Fibroblast of the aortic adventitia (primary cell): ENCODE measurements at places on chromosomes 2 and 18. TPM values are rescaled to one million over a fixed set of nuclear protein-coding genes. Genes with fewer than 3 reads are reported as not detected.

DNA sequence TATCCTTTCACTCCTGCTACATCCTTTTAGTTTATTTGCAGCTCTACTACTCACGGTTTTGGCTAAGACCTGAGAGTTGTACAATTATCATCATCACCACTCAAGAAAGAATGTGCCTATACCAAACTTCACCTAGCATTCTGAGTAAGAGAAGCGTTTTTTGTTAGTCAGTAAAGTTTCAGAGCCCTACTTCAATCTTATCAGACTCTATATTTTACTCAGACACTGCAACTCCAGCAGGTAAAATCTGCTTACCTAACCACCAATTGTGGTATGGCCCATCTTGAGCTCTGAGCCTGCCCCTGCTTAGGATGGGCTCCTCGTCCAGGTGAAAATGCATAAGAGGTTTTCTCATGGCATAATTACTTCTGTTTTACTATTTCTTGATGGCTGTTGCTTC is 37.1 kb downstream of the ICOS start:
- no peak for DNase-seq

- DNase-seq: peak; percentile 70
These were observed 255.1 kb upstream of the THUMPD2 start for GRCh38 chr2:40034198-40034597.

DNA sequence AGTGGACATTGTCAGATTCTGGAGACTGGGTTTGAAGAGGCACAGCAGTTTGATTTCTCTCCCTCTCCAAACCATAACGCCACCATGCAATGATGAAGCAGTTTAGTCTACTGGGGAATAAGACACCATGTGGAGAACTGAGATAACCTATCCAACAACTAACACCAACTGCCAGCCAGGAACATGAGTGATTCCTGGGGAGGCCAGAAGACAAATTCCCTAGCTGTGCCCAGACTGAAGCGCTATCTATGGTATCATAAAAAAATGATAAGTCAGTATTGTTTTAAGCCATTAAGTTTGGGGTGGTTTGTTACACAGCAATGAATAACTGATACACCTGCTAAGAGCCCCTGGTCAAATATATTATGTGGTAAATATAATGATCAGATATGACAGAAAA is 129.3 kb downstream of the EXOC6B start:
- DNase-seq: no peak

Gene METTL8
- total RNA-seq: 34.6 and 73.3 TPM in 2 replicates

DNA sequence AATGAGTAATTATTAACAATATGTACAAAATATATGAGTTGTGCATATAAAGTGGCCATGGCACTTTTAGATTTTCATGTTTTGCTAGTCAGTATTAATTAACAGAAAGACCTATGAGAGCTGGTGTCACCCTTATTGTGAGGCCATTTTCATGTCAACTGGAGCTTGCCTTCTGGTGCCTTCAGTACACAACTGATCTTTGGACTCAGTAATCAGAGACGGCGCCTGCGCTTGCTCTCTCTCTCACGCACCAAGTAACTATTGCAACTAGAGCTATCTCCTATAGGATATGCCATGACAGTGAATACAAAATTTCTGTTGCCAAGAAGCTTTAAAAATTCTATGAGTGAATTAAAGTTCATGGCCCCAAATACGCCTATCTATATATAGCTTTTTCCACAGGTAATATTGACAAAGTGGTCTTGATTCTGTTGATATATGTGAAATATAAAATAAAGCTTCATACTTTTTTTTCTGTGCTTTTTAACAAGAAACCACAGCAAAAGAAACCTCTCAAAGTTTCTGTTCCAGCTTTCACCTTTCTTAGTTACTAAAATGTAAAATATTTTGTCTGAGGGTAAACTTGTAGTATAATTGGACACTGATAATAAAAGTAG is 2.9 kb downstream of the SERTAD2 start:
- no peak for DNase-seq

Gene ERBB4
- total RNA-seq: 0.16 and 5.8 TPM in 2 replicates

Gene GCKR
- total RNA-seq: 4.5 and 4.9 TPM in 2 replicates

Gene TTN
- total RNA-seq: 0.16 and 5.5 TPM in 2 replicates

Gene PLEKHA3
- total RNA-seq: 4.7 and 10.0 TPM in 2 replicates

DNA sequence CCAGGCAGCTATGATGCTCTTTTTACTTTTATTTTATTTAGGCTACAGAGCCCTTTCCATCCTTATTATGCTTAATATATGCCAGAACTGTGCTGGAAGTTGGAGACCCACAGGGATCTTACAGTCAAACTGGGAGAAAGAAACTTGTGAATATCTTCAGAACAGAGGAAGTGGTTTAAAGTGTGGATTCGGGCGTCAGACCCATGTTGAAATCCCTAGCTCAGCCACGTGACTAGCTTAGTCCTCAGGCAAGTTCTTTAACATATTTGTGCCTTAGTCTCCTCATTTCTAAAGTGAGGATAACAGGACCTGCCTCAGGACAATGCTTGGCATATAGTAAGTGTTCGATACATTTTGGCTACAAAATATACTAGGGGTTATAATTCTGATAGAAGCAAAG is 59.1 kb downstream of the MAP3K20 start:
- no peak for DNase-seq

- no peak for DNase-seq
These were observed 165.6 kb upstream of the NABP1 start for GRCh38 chr2:191512216-191512835.

Gene DLGAP1
- 0.90 and 1.4 TPM in 2 replicates for total RNA-seq

Gene VSNL1
- 0.90 and 3.7 TPM in 2 replicates for total RNA-seq

Gene LIMS1
- 66.6 and 91.2 TPM in 2 replicates for total RNA-seq

Gene RNF125
- 0.65 and 1.6 TPM in 2 replicates for total RNA-seq

DNA sequence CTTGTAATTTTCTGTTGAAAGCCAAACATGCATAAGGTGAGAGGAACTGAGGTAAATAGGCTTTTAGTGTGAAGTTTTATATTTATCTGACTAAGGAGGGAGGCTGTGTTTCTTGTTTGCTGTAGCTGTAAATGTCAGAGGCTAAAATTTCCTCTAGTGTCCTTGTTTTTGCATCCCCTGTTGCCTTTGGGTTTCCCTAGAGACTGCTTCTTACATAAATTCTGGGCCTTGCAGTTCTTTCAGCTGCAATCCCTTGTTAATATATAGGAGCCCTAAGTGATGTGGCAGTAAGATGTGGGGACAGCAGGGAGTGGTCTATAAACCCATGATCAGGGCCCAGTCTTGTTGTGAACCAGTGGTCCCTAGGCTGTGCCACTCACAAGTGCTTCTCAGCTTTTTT is 7.5 kb upstream of the IMP4 start:
- no peak for DNase-seq

GRCh38 chr2:95007822-95008221 is 17.7 kb upstream of the MAL start:
- DNase-seq: no peak

DNA sequence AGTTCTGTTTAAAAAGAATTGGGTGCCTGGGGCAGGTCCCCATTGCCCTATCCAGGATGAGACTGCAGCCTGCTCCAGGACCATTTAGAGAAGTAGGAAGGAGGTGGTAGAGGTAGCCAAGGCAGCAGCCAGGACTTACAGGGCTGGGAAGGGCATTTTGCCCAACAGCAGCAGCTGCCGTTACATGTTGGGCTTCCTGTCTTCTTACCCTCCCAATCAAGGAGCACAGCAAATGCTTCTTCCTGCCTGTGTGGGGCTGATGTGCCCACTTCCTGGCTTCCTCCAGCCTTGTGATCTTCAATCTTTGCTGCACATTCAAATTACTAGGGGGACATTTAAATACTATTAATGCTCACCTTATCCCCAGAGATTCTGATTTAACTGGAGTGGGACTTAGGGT is 112.0 kb downstream of the QPCT start:
- DNase-seq: no peak

DNA sequence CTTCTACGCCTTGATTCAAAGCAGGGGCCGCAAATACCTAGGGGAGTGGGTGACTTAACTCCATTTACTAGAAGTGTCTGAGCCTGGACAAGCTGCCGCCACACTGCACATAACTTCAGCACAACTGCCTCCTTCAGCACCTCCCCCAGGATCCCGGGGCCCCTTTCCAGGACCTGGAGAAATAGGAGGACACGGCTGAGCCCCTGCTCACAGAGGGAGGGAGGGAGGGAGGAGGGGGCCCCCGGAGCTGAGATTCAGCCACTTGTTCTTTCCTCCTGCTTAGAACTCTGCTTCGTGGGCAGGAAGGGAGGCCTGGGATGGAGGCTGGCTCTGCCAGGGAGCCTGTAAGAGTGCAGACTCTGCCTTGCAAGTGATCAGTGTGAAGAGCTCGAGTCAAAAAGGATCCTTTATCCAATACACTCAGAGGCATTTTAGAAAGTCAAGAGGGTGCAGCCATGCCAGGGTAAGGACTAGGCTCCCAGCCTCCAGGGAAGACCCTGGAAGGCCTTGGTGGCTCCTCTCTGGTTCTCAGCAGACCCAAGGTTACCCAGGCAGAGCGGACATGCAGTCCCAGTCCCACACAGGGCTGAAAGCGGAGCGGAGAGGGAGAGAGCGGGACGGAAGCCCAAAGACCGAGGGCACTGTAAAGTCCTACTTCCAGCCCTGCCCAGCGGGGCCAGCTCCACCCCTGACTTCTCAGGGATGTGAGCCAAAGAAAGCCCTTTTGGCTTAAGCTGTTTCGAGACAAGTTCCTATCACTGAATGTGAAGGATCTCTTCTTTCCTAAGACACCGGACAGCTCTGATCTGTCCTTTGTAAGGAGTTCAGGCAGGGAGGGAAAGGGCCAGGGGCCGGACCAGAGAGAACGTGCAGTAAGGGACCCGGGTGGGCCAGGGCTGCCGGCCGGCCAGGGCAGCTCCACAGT is 8.6 kb upstream of the ARMC9 start:
- peak; percentile 84 for DNase-seq

DNA sequence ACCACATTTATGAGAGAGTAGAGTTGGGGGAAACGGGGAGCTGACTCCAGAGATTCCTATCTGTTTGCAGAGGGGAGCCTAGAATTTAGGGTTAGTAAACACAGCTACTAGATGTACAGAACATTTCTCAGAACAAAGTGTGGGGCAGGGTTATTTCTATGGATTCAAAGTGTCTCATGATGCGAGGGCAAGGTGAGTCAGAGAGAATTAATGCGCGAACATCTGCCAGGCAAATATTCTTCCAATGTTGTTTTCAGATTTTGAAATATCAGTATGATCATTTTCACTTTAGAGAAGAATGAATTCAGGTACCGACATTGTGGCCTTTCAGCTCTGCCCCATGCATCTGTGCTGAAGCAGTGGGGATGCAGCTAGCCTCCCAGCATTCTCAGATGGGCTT is 2.0 kb upstream of the DSEL start:
- no peak for DNase-seq

Gene MTLN
- total RNA-seq: 38.6 and 51.1 TPM in 2 replicates

DNA sequence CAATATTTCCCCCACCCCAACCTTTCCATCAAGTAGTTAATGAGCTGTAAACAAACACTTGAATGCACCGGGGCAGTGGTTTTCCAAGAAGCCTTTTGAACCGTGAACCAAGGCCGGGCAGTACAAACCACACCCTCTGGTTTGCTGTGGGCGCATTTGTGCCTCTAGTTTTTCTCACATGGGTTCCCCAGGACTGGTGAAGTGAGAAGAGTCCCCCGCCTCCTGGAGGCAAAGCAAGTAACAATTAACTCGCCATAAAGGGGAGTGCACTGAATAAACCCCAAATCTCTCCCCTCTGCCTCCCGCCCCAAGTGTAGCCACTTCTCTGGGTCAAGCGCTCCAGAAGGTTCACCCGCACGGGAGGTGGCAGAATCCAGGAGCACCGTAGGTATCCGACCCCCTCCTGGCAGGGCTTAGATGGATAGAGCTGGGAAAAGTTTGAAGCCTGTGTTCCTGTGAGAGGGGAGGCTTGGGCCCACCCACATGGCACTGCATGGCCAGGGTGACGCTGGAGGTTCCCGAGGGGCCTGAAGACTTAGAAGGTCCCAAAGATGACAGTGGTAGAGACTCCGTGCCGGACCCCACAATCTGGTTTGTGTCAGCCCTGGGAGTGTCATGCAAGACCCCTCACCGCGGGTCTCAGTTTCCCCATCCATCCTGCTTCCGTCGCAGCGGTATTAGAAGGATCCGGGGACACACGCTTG is 182.2 kb downstream of the SMAD2 start:
- no peak for DNase-seq

GRCh38 chr2:134674687-134675086 is 44.1 kb downstream of the TMEM163 start:
- no peak for DNase-seq

DNA sequence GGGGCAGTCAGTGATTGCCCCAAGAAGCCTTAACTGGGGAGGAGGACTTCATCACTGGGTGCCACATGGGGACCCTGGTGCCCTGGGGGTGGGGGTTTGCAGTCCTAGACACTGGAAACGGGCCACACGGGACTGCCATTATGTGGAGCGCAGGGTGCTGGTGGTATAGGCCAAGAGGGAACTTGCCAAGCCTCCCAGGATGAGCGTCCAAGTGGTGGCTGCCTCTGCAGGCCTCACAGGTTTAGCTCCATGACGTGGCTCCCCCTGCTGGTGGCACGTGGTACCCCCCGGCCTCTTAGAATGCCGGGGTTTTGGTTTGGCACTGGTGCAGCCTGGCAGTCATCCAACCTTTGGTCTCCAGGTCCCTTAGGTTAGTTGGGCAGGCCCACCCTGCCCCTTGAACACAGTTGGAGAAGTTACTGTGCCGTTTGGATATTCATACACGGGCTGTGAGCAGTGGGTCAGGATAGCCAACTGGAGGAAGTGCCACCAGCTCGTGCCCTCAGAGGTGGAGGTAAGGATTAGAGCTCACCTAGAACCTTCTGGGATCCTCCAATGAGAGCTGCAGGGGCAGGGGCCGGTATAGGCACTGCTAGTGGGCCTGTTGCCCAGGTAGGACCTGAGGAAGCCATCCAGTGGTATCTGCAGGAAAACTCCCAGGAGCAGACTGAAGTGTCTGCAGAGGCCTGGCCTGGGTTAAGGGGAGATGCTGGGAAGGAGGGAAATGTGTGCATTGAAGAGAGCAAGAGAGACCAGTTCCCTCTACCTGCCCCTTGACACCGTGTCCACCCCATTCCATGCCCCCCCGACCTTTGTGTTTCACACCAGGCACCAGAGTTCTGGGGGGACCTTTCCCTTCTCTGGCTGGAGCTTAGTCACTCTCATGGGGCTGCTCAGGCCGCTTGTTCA is 5.7 kb downstream of the PTMA start:
- peak; percentile 89 for DNase-seq

DNA sequence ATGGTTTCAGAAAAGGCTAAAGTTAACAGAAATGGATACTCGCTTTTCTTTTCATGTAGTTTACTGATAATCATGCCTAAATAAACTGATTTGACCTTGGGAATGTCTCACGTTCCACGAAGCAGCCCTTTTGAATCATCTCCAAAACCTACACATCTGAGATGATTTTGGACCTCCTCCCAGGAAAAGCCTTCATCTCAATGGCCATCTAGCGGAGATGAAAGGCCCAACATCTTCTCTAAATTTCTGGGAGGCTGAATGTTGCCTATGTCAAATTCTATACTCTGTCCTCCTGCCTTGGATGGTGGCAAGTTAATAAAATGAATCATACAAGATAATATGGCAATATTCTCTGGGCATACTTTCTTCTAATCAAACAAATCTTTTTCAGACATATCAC is 448.5 kb downstream of the ZEB2 start:
- peak; percentile 59 for DNase-seq

Gene FABP1
- total RNA-seq: not detected in 2 replicates

Gene CTAGE1
- not detected in 2 replicates for total RNA-seq

Gene POU3F3
- total RNA-seq: not detected in 2 replicates

DNA sequence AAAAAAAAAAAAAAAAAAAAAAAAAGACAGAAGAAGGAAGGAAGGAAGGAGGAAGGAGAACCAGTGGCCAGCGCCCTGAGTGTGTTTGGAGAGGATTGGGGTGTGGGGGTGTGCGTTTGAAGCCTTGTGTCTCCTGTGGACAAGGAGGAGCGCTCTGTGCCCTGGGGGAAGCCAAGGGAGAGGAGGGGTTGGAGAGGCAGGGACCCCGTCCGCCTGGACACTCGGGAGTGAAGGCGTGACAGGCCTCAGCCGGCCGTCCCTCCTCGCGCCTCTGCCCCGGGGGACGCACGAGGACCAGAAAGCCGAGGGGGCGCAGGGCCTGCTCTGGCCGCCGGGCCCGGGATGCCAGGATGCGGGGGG is 44.9 kb downstream of the SERTAD2 start:
- DNase-seq: no peak
